GM12864 (cell line): ENCODE measurements at places on chromosomes 2 and 18.

DNA sequence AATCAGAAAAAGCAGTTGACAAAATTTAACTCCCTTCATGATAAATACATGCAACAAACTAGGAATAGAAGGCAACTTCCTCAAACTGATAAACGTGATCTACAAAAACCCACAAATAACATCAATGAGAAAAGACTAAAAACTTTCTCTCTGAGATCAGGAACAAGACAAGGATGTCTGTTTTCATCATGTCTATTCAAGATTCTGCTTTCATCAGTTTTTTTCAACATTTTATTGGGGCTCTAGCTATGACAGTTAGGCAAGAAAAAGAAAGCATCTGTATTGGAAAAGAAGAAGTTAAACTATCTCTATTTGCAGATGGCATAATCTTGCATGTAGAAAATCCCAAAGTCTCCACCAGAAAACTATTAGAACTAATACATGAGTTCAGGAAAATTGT, 12.3 kb upstream of the CHST10 start:
- no peak for DNase-seq

DNA sequence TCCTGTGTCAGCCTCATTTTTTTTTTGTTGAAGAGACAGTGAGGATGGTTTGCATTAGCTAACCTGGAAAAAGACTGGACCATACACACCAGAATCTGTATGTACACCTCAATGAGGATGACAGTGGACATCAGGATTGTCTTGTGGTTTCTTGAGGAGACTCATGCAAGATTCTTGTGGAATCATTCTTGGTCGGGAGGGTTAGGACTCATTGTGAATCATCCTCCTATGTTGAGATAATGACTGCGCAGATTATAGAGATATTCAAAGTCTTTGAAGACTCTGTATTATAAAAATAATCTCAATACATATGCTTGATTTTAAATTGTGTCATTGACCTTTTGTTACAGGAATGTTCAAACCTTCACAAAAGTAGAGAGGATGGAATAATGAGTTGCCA, 49.1 kb upstream of the DOCK10 start:
- DNase-seq, result no peak

- no peak for DNase-seq
Measured at GRCh38 chr2:234745347-234745746, 206.5 kb upstream of the SH3BP4 start.

DNA sequence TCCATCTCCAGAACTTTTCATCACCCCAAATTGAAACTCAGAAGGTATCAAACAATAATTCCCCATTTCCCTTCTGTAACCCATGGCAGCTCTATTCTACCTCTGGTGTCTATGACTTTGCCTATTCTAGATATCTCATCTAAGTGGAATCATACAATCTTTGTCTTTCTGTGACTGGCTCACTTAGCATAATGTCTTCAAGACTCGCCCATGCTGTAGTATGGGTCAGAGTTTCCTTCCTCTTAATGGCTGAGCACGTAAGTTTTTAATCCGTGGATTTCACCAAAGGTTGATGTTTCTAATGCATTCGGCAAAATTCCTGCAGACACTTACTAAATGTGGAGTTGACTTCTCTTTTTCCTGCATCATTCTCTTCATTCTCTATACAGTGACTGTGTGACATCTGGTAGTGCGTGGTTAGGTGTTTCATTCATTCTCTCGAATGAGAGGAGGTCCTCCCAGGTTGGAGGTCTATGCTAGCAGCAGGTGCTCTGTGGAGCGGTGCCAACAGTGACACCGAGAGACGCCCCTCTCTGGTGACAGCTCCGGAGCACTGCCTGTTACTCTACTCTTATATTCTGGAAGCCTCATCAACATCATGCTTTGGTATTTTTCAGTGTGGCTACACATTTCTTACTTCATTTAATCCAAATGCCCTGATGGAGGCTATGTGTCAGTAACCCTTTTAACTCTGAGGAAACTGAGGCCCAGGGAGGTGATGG, 50.1 kb downstream of the ATOH8 start:
- DNase-seq, result no peak

DNA sequence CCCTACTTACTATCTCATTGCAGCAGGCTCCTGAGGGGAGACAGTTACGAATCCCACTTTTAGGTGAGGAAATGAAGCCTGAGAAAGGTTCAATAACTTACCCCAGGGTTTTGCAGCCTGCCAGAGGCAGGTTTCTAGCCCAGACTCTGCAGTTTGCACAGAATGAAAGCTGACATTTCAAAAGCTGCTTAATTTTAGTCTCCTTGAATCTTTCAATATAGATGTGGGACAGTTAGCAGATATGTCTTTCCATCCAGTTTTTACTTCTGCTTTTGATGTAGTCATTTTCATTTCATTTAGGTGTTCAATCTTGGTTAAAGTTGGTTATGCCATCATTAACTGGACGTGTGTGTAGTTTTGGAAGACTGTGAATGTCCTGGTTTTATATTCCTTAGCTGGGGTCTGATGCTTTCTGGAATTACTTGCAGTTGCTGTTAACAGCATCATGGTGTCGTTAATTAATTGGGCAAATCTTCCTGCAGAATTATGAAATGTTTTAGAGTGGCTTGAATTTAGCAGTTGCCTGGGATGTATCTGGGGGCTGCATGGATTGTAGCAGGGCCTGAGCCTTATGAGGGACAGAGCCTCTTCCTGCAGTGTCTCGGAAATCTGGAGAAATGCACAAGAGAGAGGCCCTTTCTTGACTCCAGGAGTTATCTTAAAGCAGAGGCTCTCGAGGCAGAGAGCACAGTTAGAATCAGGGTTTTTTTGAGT, 100.8 kb downstream of the ZNF532 start:
- DNase-seq, result no peak

DNA sequence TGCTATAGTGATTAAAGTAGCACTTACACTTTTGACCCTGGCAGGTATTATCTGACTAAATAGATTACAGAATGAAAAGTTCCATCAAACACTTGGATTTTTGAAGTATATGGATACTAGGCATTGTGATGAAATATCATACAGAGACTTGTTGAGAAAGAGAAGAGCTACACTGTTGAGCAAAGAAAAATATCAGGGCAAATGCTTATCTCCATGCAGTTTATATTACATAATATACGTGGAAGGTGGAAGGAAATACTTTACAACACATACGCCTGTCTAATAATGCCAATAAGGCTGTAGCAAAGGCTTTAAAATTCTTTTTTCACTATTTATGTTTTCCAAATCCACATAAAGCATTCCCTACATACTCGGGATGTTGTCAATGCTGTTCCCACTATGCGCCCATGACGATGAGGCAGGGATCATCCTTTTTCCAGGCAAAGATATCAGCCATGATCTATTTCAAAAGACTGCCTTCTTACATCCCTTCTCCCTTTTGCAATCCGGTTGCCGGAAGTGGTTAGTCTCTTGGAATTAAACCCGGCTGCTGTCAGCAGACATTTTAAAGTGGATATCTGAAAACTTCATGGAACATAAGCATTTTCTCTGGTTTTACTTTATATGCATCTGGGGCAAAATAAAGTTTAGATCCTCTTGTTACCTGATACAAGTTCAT, 92.6 kb upstream of the ITGA4 start:
- DNase-seq, result no peak
